ENCODE measurements at places on chromosomes 7 and 10.
A peak's percentile ranks its signal among the peaks of the same experiment; 100 is the strongest.

DNA sequence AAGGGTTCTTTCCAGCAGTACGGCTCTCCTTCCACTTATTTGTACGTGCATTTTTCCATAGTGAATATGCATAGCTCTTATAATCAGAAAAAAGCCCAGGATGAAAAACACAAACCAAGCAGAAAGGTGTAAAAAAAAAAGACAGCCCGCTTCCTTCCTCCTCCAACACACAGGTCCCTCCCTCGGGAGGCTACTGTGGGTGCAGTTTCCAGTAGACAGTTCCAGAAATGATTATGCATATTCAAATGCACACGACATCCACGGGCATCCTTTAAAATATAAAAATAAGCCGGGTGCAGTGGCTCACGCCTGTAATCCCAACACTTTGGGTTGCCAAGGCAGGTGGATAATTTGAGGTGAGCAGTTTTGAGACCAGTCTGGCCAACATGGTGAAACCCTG lies 59.9 kb downstream of the TNRC18 start:
- no peak for DNase-seq

DNA sequence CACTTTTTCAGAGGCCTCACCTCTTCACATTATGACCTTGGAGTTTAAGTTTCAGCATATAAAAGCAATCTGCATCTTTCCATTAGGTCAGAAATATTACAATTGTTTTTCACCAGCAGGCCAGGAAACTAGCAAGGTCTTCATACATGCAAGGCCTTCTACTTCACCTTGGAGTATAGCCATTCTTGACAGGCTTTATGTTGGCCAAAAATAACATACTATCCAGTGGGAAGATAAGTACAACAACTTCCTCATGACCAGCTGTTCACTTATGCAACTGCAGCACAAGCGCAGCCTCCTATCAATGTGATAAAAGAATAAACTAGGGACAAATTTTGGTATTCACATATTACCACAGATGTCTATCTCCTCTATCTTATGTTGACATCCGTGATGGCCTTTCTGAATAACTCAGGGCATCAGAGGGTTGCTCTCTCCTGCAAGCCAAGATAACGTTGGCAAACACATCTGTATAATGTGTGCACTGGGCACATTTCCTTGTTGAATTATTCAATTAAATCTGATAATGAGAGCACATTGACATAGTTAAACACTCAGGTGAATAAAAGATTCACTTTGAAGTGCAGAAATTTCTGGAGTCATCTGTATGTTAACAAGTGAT lies 239.8 kb downstream of the FZD1 start:
- DNase-seq, result no peak

- no peak for DNase-seq
Measured at GRCh38 chr10:88783724-88784123, 18.8 kb upstream of the LIPM start.

GRCh38 chr10:4725917-4726606 lies 99.9 kb upstream of the AKR1E2 start:
- DNase-seq, result no peak

DNA sequence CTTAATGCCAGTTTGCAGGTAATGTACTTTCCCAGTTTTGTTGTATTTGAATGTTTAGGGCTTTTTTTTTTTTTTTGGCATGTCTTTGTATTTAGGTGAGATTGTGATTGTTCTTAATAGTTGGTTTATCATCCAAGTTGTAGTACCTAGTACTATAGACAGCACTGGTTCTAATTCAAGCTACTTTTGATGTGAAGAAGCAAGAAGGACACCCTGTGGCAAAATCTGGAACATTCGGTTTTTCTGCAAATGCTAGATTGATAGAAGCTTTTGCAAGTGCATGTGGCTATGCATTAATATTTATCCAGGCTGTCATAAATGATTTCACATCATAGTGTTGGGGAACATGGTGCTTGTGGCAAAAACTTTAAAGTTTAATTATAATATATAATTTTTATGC lies 248.9 kb downstream of the FOXP2 start:
- no peak for DNase-seq

DNA sequence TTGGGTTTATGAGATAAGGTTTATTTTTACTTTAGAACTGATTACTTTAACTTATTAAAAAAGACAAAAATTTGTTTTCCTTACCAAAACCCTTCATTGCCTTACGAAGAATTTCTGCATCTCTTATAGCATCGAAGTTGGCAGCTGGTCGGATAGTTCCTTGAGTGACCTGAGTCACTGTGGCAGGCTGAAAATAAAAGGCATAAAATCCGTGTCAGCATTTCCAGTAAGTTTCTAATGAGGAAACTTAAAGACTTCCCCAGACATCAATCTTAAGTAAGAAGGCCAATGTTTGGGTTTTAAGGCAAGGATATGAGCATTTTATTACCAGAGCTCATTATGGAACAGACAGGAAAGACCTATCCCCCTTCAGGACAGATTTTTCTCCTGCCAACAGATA lies 25.6 kb downstream of the ANXA7 start:
- no peak for DNase-seq

DNA sequence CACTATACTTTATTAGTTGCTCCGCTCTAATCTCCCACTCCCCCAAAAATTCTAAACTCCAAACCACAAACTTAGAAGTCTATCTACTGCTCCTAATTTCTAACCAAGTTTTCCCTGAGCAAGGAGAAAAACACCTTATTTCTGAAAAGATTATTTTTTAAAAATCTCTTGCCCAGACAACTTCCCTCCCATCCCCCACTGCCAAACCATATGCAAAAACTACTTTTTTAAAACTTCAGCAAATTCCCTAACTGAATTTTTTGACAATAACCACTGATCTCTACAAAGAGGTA lies 1.9 kb downstream of the UBE2H start:
- DNase-seq, result no peak

DNA sequence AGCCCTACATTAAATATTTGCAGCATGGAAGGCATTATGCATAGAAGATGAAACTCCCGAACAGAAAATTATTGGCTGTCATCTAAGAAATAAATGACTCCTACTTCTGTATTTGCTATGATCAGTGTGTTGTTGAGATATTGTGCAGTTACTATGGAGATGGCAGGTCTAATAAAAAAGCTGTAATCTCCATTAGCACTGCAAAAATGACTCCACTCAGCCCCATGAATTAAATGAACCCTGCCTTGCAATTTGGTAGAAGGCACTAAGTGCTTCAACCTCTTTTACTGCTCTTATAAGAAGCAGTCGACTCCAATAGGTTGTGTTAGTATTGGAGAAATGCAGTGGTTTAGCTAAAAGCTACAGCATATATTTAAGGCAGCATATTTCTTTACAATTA lies 290.0 kb upstream of the PHYHIPL start:
- no peak for DNase-seq

DNA sequence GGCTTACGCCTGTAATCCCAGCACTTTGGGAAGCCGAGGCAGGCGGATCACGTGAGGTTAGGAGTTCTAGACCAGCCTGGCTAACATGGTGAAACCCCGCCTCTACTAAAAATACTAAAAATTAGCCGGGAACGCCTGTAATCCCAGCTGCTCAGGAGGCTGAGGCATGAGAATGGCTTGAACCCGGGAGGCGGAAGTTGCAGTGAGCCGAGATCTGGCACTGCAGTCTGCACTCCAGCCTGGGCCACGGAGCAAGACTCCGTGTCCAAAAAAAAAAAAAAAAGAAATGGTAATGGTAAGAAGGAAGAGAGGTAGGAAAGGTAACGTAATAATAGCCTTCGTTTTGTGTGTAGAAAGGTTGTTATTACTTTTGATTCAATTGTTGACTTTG lies 1.2 kb downstream of the HSPA14 start:
- DNase-seq, result no peak

DNA sequence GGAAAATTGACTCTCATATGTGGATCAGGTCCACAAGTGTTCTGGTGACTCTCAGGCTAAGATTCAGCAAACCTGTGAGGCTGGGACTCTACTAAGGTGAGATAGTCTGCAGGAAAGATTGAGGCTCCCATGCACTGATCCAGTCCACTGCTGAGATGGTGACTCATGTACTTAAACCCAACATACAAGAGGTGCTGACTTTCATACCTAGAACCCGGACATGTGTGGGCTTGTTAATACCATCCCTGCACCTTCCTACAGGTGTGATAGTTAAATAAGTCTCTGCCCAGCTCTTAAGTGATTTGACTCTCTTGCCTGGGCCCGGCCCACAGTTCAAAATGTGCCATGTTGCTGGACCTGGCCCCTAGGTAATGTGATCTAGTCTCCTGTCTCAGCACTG lies 27.1 kb upstream of the ZNF107 start:
- DNase-seq, result no peak

DNA sequence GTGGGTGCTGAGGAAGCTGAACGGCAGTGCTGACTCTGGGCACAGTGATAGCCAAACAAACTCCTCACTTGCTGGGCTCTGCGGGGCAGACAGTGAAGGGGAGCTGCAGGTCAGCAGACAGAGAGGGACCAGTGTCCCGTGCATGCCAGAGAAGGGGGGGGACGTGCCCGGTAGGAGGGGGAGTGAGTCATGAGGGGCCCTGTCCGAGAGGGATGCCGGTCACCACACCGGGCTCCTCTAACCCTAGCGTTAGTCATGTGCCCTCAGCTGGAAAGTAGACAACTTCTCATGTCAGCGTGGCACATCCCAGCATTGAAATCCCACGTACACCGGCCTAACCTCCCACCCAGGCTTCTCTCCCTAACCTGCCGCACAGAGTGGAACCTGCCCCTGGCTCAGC lies 117.1 kb upstream of the DPP6 start:
- DNase-seq, result no peak

DNA sequence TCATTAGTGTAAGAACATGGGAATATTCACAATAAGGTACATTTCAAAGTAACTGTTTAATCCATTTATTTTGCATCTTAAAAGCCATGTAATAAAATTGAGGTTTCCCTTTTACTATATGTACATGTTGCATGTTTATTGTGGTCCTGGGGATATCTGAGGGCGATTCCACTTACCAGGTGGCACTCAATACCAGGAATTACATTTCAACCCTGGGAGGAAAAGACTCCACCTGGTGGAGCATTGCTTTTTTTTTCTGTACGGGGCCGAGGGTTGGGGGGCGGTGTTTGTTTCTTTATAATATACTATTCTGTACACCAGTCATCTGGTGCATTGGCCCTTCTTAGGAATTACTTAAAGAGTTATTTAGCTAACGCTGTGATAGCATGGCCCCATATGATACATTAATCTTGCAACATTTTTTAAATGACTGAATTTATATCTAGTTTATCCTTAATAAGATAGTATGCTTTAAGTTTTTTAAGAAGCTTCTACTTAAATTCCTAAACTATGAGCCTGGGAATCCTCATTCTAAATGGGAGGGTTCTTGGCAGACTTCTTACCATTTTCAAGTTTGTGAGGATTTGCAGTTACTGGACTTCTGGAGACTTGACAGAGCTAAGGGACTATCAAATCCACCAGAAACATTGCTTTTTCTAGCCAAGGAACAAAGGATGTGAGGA lies 7.2 kb upstream of the HGF start:
- DNase-seq, result no peak

DNA sequence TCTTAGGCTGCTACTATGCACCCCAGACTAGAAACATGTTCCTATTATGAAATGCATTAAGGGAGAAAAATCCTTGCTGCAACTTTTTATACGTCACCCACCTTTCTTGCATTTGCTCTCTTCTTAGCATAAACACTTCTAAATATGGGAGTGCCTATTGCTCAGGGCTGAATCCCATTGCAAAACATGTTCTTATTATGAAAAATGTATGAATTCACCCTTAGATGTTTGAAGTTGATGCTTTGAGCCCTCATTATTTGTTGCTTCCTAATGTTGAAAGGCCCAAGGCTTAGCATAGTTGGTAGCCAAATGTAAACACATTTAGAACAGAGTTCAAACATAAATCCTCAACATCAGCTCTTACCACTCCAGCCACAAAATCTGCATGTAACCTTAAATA lies 52.8 kb downstream of the BMPER start:
- no peak for DNase-seq

DNA sequence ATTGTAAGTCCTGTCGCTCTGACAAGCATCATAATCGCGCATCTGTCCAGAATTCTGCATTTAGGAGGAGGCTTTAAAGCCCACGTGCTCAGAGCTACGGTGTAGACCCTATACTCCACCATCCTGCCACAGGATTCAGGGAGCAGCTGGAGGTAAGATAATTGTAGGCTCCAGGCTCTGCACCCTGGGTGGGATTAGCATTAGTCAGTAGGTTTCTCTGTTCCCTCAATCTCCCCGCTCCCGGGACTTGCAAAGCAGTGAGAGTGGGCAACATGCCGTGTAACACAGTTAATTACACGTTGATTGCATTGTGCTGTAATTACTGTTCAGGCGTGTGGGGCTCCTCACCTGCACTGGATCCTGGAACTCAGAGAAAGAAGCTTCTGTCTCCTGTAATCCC lies 89.3 kb upstream of the CUX1 start:
- DNase-seq, result no peak

DNA sequence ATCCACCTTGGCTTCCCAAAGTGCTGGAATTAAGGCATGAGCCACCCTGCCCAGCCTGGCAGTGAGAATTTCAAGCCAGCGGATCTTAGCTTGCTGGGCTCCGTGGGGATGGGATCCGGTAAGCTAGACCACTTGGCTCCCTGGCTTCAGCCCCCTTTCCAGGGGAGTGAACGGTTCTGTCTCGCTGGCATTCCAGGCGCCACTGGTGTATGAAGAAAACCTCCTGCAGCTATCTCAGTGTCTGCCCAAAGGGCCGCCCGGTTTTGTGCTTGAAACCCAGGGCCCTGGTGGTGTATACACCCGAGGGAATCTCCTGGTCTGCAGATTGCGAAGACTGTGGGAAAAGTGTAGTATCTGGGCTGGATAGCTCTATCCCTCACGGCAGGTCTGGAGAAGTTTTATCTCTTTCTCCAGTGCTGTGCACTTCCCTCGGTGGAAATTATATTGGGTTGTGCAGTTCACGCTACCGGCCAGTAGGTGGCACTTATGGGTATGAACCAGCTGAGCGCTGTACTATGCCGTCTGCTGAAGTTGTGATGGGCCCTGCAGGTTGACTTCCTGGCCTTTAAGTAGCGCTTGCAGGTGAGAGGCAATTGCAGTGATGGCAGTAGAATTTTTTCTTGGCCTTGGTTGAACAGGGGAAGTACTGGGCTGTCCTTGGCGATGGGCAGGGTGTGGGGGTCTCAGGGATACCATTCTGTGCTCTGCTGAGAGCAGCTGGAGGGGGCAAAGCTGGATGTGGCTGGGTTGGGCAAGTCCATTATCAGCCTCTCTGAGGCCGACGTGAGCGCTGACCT lies 138.0 kb upstream of the MTPN start:
- DNase-seq, result peak; percentile 41

DNA sequence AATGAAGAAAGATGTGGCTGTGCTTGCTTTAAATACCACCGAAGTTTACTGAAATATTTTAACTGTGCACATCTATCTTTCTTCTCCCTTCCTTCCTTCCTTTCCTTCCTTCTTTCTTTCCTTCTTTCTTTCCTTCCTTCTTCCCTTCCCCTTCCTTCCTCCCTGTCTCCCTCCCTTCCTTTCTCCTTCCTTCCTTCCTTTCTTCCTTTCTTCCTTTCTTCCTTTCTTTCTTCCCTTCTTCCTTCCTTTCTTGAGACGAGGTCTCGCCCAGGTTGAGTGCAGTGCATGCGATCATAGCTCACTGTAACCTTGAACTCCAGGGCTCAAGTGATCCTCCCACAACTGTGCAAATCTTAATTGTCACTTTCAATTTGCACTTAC lies 157.8 kb upstream of the FAM171A1 start:
- DNase-seq, result no peak

All from CD4-positive, alpha-beta T cell treated with Interleukin-17A for 4 hours (primary cell).